ENCODE measurements at places on chromosomes 11 and 22.

- no peak for DNase-seq
These were observed 657.5 kb downstream of the FAM181B start for GRCh38 chr11:82076126-82076525.

DNA sequence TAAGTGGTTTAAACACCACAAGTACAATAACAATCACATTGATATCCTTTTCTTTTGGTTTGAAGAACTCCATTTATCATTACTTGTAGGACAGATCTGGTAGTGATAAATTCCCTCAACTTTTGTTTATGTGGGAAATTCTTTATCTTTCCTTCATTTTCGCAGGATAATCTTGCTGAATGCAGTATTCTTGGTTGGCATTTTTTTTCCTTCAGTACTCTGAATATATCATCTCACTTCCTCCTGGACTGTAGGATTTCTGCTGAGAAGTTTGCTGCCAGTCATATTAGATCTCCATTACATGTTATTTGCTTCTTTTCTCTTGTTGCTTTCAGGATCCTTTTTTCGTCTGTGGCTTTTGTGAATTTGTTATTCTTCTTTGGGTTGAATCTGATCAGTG, 179.0 kb upstream of the PLET1 start:
- no peak for DNase-seq

DNA sequence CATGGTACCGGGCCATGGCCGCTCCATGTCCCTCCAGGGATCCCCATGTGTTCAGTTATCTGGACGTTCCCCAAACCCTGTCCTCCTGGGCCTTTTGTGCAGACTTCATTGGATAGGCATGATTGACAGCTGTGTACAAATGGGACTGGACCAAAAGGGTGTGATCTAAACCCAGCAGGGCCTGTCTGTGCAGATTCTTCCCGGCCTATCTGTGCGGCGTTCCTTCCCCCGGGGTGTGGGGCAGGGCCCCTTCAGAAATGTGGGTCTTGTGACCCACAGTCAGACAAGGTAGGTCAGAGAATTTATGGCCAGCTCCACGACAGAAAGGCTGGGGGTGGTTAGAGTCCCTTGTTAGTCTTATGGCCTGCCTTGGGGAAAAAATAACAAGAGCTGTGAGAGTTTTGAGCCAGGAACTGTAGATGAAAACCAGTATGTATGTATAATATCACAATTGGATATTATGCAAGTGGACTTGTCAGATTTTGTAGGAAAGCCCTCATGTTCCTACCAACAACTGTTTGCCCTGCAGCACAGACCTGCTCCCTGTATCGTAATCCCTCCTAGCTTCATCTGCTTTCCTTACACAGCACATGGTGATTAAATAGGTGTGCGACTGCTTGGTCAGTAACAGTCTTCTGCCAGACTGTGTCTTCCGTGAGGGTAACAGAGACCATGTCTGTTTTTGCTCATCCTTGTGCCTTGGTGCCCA, 31.7 kb downstream of the AP2A2 start:
- DNase-seq, result no peak

GRCh38 chr11:96112192-96113128, 188.6 kb upstream of the MTMR2 start:
- no peak for DNase-seq

GRCh38 chr11:123301696-123302400, 106.8 kb upstream of the CLMP start:
- DNase-seq, result peak; percentile 14

All from fibroblast of mammary gland (primary cell).